ENCODE measurements at places on chromosomes 16 and 17.

DNA sequence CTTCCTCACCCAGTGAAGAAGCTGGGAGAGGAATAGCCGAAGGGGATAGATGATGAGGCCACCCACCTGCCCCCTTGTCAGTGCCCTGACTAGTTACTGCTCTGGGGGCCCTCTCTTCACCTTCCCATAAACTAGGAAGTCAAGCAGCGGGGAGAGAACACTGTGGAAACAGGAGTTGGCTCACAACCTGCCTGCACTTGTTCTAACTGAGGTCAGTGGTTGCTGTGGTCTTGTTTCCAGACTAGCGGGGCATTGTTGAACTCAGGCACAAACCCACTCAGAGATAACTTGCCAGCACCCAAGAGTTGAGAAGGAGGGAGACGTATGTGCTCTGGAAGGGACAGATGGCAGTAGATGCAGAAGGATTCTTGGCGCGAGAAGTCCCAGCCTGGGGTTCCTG, 48.6 kb upstream of the DDX52 start:
- DNase-seq = no peak

DNA sequence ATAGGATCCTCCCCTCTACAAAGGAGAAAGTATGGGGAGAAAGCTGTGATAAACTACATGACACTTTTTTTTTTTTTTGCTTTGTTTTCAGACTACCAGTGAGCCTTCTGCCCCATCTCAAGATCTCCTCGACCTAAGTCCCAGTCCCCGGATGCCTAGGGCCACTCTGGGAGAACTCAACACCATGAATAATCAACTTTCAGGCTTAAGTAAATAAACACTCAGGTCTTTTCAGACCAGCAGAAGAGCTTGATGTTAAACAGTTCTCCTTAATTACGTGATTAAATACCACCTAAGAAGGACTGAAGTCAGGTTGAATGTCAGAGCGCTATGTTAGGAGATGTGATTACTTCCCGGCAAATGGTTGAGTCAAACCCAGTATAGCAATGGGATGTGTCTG, 31.4 kb downstream of the COX11 start:
- DNase-seq = no peak

- DNase-seq = no peak
These were observed 248.9 kb downstream of the SHISA9 start for GRCh38 chr16:13150181-13150885.

GRCh38 chr17:81952792-81953228, 5.8 kb upstream of the MYADML2 start:
- no peak for DNase-seq

GRCh38 chr17:10233161-10233560, 34.8 kb upstream of the GAS7 start:
- DNase-seq = no peak

- DNase-seq = no peak
These were observed 408.9 kb downstream of the GRIN2A start for GRCh38 chr16:9773289-9773688.

DNA sequence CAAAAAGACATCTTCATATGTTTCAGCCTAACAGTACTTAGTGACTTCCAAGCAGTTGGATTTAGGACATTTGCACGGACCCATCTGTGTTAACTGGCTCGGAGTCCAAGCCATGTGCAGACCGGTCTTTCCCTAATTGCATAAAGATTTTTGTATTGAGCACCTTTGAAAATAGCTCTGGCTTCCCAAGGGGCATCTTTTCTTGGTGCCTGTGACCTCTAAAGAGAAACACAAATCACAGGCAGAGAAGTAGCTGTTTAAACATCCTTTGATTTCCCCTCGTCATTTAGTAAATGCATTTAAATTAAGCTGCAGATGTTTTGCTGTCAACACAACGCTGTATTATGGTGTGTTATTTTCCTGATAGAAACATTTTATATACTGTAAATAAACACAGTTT, 288.2 kb upstream of the SALL1 start:
- DNase-seq = no peak

- no peak for DNase-seq
These were observed 35.2 kb downstream of the TSC2 start for GRCh38 chr16:2082983-2083364.

DNA sequence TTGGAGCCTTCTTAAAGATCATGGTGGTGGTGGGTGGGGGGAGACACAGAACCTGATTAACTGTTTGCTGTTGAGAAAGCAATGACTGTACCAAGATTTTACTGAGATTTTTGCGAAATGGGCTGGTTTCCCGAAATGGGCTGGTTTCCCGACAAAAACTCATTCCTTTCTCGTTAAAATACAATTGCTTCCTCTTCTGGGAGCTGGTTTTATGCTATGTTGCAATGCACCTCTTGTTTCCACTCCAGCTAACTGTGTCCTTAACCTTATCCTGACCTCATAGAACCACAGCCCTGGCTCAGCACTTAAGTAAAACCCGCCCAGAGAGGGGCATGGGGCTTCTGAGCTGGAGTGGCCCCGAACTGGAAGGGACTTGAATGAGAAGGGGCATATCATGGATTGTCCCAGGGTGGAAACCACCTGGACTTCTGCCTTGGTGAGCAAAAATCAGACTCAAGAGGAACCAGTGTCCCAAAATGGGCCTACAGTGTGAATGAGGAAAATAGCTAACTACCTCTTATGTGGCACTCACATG, 20.9 kb downstream of the FAM20A start:
- no peak for DNase-seq

- no peak for DNase-seq
These were observed 351.1 kb downstream of the CPPED1 start for GRCh38 chr16:12452549-12452948.

DNA sequence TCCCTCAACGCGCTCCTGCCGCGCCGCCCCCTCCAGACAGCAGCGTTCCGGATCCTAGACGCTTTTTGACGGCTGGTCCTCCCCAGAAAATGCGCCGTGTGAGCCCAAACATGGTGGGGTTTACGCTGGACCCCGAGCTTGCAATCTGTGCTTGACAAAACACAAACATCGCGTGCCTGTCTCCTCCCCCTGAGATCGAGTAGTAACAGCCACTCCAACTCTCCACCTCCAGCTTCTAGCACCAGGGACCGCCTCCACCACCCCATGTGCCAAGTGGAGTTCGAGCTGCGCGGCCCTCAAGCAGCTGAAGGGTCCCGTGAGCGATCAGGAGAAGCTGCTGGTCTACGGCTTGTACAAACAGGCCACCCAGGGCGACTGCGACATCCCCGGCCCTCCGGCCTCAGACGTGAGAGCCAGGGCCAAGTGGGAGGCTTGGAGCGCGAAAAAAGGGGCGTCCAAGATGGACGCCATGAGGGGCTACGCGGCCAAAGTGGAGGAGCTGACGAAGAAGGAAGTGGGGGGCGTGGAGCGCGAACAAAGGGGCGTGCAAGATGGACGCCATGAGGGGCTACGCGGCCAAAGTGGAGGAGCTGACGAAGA, 656 bp upstream of the GEMIN4 start:
- DNase-seq = no peak

DNA sequence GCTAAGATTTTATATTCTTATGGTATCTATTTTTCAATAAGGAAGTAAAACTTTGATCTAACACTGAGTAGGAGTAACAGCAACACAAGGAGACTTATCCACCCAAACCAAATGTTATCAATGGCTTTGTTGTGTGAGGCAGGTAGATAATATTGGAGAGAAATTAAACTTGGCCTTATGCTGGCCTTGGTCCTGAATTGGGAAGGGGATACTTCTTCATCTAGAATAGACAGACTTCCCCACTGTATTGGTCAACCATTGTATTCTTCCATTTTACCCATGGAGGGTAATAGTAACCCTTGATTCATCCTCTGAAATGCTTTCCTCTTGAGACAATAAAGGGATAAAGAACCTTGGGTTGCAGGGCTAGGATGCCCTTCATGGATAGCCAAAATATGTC, 76.3 kb upstream of the ANKFN1 start:
- DNase-seq = no peak

- no peak for DNase-seq
These were observed 134.6 kb upstream of the ADAMTS18 start for GRCh38 chr16:77569406-77569805.

DNA sequence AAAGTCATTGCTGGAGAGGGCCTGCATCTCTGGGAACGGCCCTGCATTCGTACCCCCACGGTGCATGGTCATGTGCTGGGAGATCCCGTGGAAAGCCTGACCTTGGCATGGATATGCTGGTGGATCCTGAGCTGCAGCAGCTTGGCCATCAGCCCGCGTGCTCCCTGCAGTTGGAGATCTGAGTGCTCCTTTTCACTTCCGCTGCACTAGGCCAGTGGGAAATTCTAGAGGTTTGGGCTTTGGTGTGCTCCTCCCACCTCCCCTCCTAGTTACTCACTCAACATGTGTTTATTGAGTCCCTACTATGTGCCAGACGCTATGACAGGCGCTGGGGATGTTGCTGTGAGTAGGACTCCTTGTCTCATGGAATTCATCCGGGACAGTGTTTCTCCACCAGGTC, 91.1 kb downstream of the RGS9 start:
- no peak for DNase-seq

DNA sequence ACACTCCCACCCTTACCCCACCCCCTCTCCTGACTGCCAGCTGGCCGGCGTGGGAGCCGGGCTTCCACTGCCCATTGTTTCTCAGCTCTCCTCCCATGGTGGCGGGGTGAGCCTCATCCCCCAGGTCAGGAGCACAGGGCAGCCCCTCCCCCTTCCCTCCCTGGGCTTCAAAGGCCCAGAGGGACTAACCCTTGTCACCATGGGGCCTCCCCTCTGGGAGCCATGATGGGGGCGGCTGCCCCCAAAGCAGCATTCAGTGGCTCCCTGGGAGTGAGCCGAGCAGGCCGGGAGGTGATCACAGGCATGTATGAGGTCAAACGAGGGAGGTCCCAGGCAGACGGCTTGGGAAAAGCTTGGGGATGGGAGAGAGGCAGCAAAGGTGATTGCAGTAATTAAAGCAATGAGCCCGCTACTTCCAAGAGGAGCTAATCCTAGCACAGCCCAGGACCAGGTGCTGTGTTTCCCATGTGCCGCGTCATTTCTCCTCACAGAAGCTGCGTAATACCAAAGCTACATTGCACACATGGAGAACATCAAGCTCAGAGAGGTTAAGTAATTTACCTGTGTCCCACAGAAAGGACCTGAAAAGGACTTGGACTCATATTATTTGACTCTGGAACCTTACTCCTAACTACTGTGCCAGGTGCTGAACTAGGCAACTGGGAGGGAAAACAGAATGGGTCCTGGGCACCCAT, 24.5 kb downstream of the CDK5RAP3 start:
- no peak for DNase-seq

DNA sequence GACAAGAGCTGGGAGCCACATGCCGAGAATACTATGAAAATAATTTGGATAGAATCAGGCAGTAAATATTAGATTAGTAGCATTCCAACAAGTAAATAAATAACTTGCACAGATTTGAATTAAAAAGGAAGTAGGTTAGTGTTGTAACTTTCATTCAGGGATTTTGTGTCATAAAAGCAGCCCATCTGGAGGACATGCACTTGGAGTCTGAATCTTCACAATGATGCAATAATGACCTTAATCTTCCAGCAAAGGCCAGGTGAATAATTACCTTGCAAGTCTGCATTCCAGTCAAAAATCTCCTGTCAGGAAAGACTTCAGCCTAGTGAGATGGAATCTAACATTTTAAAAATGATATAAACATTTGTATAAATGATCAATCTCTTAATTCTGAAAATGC, 518.1 kb downstream of the KCNJ2 start:
- no peak for DNase-seq

GRCh38 chr17:45823598-45823997, 21.1 kb upstream of the SPPL2C start:
- no peak for DNase-seq

DNA sequence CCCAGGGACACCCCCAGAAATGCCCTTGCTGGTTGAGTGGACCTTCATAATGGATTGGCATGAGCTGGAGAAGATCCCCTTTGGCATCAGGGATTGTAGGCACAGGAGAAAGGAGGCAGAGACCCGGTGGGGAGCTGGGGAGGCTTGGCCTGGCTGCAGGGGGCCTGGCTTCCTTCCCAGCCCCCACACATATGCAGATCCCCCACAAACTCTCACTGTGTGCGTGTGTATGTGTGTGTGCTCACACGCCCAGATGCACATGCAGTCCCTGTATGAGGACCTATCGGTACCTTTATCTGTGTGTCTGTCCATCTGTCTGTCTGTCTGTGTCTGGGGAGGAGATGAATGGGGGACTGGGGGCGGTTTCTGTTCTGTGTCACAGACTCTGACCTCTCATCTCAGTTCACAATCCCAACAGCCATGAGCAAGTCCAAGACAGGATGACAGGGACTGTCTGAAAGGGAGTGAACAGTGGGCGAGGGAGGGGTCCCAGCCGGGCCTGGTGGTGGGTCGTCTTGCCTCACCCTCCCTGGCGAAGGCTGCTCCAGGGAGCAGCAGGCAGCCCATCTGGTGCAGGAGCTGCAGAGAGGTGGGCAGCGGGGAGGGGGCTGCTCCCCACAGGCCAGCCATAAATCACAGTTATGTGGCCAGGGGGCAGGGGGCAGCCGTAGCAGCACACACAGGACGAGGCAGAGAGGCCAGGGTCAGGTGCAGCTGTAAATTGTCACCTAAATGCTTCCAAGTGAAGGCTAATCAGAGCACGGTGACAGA, 46.7 kb upstream of the LHX1 start:
- no peak for DNase-seq

- peak; percentile 46 for DNase-seq
These were observed 997 bp downstream of the ACADVL start for GRCh38 chr17:7220593-7221277.

DNA sequence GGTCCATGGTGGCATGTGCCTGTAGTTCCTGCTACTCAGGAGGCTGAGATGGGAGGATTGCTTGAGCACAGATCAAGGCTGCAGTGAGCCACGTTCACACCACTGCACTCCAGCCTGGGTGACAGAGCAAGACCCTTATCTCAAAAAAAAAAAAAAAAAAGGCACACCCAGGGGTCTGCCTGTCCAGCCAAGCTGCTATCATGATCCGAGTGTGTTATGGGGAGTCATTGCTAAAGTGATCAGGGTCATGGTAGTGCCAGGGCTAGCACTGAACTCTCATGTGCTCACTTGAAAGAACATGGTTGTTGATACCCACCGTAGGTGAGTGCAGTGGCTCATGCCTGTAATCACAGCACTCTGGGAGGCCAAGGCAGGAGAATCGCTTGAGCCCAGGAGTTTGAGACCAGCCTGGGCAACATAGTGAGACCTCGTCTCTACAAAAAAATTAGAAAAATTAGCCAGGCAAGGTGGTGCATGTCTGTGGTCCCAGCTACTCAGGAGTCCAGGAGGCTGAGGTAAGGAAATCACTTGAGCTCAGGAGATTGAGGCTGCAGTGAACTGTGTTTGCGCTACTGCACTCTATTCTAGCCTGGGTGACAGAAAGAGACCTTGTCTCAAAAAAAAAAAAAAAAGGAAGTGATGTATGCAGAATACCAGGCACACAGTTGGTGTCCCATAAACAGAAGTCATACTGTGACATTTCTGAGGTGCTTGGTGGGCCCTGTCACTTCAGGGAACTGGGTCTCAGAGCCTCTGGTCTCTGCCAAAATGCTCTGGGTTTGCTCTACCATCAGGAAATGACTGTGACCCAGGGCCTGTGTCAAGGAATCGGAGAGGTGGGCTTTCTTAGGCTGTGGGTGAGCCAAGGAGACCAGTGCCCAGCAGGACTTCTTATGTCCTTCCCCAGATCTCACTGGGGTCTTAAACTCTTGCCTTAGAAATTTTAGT, 2.2 kb downstream of the PRM1 start:
- no peak for DNase-seq

GRCh38 chr17:44147812-44148211, 6.1 kb downstream of the HROB start:
- no peak for DNase-seq

All from stimulated activated naive B cell treated with anti-CD40 and anti-IgM and Interleukin-4, amounts not matched to agents 10 μg/mL and 1 μg/mL and 100 μg/mL, for 72 hours (primary cell).